ENCODE measurements at places on chromosomes 13 and 19.

DNA sequence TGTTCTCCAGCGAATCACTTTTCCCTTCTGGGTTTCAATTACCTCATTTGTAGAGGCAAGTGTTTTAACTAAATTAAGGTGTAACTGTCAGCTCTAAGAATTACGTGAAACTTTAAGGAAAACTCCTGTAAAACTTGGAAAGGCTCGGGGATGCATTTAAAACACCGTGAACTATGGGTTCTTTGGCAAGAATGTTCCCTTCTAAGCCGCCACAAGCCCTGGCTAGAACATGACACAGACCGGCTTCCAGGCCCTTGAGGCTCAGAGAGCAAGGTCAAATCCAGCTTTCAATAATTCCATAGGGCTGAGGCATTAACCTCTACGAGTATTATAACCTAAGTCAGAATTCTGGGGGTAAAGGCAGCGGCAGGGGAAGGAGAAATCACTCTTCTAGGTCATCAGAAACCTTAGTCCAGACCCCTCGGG lies 685 bp downstream of the VWA8 start:
- DNase-seq = no peak

GRCh38 chr13:44854313-44855060 lies 134.8 kb downstream of the NUFIP1 start:
- no peak for DNase-seq

DNA sequence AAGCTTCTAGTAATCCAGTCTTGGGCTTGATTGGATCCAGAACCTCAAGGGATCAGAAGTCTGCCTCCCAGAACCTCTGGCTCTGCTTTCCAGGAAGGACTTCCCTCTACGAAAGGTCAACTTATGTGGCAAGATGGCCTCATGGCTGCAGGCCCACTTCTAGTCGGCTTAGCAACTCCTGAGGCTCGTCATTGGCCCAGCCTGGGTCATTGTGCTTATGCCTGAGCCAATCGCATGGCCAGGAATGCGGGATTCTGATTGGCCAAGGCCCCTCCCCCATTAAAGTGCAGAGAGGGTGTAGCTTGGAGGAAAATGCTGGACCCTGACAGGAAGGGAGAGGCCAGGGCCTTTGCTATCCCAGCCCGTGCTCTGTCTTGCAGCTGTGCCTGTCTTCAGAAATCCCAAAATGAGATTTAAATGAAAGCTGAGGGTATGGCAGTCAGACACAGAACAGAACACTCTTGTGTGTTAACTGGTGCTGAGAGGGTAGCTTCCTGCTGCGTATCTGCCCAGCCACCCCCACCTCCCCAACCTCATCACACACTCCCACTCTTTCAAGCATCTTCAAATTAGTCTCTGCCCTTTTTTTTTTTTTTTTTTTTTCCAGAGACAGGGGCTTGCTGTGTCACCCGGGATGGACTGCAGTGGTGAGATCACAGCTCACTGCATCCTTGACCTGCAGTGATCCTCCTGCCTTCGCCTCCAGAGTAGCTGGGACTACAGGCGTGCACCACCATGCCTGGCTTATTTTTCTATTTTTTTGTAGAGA lies 5.5 kb upstream of the CCNE1 start:
- DNase-seq = no peak

- DNase-seq = peak; percentile 79
These were observed 15.5 kb downstream of the MAST3 start for GRCh38 chr19:18112989-18113478.

DNA sequence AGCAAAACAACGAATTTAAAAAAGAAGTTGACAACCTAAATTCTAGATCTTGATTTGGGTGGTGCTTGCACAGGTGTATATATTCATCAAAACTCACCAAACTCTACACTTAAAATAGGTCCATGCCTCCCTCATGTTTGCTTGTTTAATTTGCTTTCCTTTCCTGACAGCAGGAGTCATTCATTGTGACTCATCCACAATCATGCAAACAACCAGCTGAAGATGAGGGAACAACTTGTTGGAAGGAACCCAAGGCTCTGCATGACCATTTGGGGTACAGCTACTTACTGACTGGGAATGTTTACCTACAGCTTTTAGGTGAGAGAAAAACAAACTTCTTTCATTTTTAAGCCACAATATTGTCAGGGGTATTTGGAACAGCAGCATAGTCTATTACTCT lies 96.6 kb downstream of the RXFP2 start:
- no peak for DNase-seq

GRCh38 chr13:52447815-52448552 lies 2.5 kb downstream of the VPS36 start:
- DNase-seq = no peak

- DNase-seq = peak; percentile 12
These were observed 376.4 kb downstream of the MTUS2 start for GRCh38 chr13:29196409-29197074.

GRCh38 chr19:44851427-44851826 lies 5.3 kb downstream of the NECTIN2 start:
- DNase-seq = no peak

DNA sequence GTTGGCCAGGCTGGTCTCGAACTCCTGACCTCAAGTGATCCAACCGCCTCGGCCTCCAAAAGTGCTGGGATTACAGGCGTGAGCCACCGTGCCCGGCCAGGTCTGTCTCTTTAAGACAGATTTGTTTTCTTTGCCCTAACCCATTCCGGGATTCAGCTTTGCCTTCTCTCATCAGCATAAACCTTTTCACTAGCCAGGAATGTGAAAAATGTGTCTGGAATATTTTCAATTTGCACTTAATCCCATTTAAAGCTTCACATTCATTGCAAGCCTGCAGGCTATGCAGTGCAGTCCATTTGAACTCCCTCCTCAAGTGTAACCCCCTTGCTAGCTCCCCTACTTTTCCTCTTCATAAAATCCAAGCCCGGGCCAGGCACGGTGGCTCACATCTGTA lies 880 bp upstream of the TMEM160 start:
- no peak for DNase-seq

DNA sequence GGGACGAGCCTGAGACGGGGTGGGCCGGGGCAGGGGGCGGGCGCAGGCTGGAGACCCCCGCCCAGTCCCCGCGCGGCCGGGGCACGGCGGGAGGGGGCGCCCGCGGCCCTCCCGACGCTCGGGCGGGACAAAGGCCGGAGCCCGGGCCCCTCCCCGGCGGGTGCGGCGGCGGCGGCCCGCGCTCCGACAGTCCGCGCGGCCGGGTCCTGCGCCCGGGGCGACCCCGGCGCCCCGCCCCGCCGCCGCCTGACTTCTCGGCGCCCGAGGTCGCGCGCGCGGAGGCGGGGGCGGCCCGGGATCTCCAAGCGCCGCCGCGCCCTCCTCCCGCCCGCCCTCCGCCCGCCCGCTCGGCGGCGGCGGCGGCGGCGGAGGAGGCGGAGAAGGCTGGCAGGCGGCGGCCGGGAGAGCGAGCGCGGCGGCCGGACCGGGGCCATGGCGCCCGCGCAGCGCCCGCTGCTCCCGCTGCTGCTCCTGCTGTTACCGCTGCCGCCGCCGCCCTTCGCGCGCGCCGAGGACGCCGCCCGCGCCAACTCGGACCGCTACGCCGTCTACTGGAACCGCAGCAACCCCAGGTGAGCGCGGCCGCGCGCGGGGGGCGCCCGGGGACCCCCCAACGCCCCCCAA lies at the start of gene EFNA2:
Gene EFNA2 (plus strand): TSS at position 137 of the 624 bp plus-strand sequence. CDS start 296 bp downstream, at position 433.
- peak; percentile 61 for DNase-seq

DNA sequence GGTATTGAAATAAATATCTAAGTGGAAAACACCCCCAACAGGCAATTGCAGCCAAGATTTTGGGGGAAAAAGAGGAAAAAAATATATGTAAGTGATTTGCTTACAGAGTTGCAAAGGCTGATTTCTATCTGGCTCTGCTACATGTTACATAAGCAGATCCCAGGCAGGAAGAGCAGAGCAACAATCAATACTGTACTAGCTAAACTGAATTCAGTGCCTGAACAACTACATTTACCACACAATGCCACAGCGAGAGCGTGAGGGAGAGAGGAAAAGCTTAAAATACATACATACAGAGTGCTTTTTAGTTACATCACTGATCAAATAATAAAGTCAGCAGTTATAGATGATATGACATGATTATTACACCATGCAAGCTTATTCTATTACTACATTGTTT lies 665.6 kb upstream of the ARGLU1 start:
- no peak for DNase-seq

DNA sequence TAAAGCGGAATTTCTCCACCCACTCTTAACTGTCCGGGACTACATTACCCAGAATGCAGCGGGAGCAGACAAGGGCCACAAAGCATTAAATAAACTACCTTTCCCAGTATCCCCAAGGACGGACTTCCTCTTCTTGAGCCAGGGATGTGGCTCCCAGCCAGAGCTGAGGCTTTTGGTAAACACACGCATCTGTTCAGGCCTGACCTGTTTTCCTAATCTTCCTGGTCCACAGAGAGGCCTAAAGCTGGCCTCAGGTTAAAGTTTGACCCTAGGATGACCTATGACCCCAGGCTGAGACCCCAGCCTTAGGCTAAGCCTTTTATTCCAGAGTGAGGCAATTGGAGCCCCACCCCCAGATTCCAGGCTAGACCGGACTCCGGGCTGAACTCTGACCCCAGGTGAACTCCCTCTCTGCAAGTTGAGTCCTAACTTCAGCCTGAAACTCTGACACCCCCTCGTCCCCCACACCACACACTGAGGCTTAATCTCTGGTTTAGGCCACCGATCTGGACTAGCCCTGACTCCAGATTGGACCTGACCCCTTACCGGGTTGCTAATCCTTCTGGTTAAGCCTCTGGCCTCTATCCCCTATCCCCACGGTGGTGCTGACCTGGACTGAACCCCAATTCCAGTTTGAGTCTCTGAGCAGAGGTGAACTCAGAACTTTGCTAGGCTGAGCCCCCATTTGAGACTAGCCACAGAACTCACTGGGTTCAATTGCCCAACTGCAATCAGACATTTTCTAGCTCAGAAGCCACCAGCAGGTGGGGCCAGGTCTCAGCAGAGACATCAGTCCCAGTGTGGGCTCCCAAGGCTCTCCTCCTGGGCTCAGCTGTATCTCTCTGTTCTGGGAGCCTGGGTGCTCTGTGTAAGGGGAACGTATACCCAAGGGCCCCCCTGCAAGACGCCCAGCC lies 750 bp upstream of the GPR108 start:
- peak; percentile 79 for DNase-seq

GRCh38 chr19:50723735-50724521 lies 764 bp downstream of the CLEC11A start:
- no peak for DNase-seq

DNA sequence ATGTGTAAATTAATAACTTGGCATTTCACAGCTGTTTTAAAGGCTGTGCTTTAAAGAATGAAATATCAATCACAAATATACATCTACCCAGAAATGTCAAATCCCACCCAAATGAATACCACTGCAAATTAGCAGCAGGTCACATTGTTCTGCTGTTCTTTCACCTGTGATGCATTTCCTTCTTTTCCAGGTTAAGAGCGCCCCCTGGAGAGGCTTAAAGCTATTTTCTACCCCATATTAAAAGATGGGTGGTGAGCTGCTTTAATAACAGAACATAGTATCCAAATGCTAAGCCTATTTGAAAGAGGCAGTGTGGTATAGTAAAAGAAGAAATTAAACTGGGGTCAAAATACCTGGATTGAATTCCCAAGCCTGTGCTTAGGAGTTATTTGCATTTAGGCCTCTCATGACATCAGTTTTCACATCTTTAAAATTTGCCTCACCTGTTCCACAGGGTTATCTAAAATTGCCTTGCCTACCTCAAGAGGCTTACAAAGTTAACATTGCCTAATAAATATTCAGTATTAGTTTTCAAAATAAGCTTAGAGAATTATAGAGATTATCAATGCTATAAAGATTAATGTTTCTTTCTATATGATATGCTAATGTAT lies 396.9 kb upstream of the SLITRK5 start:
- DNase-seq = peak; percentile 13

- no peak for DNase-seq
These were observed 680.4 kb upstream of the SPRY2 start for GRCh38 chr13:81021284-81021840.

DNA sequence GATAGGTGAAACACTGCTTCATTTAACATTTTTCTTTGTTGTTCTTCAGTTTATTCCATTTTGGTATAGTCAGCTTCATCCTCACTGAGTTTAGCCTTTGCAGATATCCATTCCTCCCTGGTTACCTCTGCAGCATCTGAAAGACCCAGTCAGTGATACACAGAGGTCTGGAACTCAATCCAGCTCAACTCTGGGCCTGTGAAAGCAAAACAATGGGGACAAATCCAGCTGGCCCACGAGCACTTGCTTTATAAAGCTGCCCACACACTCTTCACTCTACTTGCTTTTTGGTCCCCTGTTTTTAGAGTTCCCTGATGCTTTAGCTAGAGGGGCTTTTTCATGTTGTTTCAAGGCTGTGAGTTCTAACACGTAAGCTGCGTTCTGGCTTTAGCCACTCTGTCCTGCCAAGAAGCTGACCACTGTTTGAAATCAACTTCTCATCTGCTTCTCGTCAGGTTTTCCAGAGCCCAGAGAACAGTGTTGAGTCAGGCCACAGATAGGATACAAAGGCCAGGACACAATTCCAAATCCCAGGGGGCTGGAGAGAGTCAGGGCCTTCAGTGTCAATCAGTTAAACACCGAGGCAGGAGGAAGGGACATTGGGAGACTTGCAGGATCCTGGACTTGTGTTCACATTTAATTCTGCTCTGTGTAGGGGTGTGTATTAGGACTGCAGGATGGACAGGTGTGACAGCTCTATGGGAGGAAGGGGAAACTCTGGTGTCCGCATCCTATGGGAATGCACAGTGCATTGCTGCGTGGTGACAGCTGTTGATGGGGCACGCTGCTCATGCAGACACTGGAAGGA lies 83.5 kb upstream of the RNF113B start:
- no peak for DNase-seq

DNA sequence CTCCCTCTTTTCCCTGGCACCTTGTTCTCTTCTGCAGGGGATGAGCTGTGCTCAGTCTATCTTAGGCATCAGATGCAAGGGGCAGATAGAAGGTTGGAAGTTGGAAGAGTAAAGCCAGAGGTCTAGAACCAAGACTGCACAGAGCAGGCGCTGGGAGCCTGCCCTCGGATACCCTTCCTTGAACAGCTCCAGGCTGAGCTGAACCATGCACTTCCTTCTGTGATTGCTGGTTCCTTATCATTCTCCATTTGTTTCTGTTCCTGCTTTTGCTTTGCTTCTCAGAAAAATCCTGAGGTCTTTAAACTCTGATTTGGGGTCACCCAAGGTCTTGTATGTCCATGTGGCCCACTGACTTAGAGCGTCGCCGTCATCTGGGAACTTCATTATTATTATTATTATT lies 36.3 kb downstream of the ARHGEF18 start:
- DNase-seq = no peak

DNA sequence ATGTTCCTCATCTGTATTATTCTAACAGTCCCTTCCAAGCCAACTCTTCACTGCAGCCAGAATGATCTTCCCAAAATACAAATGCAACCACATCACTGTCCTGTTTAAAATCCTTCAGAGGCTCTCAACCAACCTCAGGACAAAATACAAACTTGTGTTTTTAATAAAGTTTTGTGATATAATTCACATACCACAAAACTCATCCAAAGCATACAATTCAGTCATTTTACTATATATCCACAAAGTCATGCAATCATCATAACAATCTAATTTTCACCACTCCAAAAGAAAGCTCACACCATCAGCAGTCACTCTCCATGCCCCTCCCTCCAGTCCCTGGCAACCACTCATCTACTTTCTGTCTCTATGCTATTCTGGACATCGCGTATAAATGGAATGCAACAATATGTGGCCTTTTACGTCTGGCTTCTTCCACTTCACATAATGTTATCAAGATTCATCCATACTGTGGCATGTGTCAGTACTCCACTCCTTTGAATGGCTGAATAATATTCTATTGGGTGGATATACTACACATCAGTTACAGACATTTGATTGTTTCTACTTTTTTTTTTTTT lies 81.7 kb upstream of the DOCK9 start:
- no peak for DNase-seq

GRCh38 chr19:31255174-31255799 lies 93.9 kb downstream of the TSHZ3 start:
- no peak for DNase-seq

Data from GM20000 (cell line).